ENCODE measurements at places on chromosomes 13 and 19.

DNA sequence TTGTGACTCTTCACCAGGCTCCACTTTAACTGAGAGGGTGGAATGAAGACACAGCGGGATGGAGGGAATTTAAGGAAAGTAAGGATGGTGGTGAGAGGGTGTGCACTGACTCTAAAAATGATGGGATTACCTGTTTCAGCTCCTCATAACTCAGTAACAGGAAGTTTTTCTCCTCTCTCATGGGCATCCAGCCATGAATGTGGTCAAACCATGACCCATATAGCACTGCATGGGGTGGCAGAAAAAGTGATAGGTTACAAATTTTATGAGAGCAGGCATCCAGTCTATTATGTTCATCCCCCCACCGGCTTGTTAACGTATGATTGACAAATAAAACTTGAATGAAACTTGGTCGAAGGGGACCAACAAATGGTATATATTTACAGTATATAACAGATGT, 7.2 kb downstream of the SULT2A1 start:
- no peak for DNase-seq

DNA sequence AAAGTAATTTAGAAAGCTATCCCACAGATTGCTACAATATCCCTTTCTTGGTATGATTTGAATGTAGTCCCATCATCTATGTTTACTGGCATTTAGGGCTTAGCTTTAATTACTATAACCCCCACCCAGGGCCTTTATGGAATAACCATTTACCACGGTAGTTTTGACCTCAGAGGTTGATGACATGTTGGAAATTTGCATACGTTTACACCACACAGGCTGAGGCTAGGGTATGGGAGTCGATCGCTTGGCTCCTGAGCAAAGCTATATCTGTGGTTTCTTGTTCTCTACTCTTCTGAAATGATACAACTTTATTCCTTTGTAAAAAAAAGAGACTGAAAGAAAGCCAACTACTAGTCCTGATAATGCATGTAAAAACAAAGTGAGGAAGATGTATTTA, 28.2 kb upstream of the RFC3 start:
- DNase-seq = no peak

- DNase-seq = no peak
Measured at GRCh38 chr19:44346556-44346955, 9.9 kb downstream of the ZNF112 start.

DNA sequence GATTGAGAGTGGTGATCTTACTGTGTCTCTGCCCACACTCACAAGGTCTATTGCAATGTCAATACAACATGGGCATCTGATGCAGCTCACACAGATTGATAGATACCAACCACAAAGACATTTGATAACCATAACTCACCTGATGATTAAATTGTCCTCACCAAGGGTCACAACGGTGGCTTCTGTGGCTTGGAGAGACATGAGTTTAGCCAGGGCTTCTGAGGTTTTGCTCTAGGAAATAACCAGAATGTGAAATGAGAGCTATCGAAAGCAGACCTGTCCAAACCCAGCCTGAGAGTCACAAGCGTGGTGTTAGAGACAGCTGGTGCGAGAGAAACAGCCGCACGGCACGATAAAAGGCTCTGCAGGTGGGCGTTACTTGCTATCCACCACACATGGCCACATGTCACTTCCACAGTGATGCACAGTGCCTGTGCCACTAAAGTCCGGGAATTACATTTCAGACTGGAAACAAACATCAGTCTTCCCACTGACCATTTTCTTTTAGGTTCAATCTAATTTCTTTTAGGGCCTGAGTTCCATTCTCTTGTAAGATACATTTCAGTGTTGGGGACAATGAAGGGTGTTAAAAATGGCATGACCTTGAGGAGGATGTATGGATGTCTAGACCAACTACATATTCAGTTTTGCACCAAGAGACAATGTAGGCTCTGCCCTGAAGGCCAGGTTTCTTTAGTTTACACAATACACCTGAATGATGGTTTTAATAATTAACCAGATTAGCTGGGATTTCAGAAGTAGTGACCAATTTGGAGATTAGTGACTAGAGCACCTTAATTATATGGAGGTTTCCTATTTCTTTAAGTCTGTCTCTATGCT, 53.7 kb downstream of the ATP7B start:
- DNase-seq = no peak

DNA sequence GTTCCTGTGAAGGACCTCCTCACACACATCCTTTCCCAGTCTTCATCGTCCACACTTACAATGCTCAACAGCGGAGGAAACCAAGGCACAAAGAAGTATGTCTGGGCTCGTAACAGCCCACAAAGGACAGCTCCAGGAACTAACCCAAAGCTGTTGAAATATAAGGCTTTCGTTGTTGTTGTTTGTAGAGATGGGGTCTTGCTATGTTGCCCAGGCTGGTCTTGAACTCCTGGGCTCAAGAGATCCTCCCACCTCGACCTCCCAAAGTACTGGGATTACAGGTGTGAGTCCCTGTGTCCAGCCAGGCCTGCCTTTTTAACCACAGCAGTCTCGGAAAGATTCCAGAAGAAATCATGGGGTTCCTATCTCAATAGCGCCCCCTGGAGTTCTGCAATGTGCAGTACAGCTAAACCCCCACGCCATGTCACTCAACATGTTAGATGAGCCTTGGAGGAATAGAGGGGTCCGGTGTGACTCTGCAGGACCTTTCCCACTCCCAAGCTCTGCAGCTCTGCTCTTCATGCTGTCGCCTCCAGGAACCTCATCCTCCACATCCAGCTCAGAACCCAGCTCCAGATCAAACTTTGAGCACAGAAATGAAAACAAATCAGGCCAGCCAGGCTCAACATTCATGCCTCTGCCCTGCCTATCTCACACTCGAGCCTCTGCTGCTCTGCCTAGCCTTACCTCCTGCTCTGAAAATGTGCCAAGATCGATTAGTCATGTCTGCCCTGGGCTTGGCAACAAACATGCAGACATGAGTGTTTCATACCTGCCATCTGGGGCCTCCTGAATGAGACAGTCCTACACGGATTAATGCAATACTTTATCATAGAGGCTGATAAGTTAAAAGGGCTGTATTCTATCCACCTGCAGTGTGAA, 7.5 kb downstream of the PLA2G4C start:
- no peak for DNase-seq

DNA sequence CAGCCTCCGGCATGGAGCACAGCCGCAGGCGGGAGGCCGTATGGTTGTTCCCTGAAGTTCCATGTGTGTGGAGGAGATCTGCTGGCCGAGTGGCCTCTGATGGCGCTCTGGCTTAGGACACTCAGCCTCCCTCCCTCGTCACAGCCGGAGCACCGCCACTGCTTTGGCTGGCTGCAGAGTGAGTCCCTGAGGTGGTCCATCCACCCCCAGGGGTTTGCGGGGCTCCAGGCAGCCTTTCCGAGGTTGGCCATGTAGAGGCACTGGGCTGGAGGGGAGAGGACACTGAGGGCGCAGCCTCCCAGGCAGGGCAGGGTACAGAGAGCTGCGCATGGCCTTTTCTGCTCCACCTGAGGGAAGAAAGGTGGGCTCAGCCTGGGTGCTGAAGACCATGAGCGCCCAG, 19.8 kb upstream of the NPAS1 start:
- no peak for DNase-seq

- no peak for DNase-seq
Measured at GRCh38 chr13:23851106-23851505, 38.1 kb downstream of the MIPEP start.

DNA sequence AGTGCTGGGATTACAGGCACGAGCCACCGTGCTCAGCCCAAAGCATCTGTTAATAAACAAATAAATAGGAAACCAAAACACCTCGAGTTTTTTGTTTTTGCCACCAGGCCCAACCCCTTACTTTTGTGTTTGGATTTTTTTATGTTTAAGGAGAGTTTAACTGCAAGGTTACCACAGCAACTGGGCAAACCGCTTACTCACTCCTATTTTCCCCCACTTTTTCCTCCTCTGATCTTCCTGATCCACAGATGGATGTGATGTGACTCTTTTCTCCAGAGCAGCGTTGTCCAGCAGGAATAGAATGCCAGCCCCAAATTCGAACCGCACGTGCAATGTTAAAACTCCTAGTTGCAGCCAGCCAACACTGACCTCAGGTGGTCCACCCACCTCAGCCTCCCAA, 2.1 kb upstream of the PNMA8B start:
- DNase-seq = no peak

GRCh38 chr13:24630121-24630520, 50.1 kb upstream of the ATP12A start:
- DNase-seq = no peak

DNA sequence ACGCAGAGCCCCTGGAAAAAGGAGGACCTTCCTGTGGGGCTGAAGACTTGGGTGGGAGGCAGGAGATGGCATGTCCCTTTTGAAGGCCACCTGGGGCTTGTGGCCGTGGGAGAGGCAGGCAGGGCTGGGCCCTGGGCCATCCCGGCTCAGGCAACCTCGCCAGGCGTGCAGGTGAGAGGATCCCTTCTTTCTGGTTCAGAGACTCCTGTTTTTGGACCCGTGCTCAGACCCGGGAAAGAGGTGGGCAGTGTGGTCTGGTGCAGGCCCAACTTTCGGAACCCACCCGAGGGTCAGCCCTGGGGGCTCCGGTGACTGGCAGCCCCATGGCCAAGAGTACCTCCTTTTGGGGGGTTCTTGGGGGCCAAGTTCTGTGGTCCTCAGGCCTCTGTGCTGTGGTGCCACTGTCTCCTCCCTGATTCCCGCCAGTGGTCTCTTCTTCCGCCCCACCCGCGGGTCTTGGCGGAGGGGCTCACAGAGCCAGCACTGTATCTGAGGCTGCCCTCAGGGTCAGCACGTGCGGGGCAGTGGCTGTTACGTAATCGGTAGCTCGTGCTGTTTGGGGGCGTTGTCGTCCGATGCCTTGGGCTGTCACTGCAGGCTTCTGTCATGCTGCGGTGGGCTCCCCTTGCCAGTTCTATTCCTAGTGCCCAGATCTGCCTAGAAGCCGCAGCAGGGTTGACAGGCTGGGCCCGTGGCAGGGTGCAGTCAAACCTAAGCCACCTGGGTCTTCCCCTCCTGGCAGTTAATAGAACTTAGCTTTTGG, 42.7 kb downstream of the KDM4B start:
- no peak for DNase-seq

GRCh38 chr13:50299546-50300249, 284.5 kb downstream of the KCNRG start:
- no peak for DNase-seq

GRCh38 chr19:32573492-32573794, 7.5 kb upstream of the PDCD5 start:
- DNase-seq = no peak

Measured in RCC 7860 (cell line).